ENCODE measurements at places on chromosomes 4 and X. TPM values are rescaled to one million over a fixed set of nuclear protein-coding genes. Genes with fewer than 3 reads are reported as not detected.

DNA sequence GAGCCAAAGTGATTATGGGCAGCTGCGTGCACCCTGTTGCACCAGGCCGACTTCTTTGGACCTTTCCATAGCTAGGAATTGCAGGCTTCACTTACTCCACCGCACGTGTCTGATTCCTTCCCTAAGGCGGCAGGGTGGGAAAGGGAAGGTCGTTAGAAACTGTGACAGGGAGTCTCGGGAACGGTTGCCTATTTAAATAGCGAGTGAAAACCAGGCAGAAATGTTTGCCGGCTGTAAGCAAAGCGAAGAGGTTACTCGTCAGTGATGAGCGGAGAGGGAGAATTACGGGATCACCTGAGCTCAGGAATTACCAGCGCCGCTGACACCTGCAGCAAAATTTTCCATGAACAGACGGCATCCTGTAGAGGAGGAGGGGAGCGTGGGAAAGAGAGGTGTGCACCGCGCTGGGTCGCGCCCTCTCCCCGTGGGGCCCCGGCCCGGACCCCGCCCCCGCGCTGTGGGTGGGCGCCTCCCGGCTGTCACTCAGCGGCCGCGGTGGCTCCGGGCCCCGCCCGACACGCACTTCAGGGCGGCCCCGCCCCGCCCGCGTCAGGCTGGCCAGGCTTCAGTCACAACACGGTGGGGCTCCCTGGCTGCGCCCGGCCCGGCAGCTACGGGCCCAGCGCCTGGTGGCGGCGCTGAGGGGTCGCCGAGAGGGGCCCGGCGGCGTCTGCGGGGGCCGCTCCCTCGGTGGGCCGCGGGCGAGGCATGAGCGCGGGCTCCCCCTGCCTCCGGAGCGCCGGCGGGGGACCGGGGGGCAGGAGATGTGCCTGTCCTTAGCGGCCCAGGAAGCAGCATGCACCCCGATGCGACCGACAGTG is at the start of gene SNX25:
Gene SNX25, plus strand, starts transcription at position 568 of the 821 bp plus-strand sequence. Its CDS starts 229 bp downstream, at position 797.
- peak within 1 kb of the TSS; percentile 86 for H3K4me3 ChIP-seq
- DNase-seq, result peak; percentile 93
- peak within 1 kb of the TSS; percentile 95 for H3K27ac ChIP-seq
- no peaks in the 10 kb centered on the region for H3K36me3 ChIP-seq
- no peaks in the 10 kb centered on the region for H3K27me3 ChIP-seq

- H3K4me1 ChIP-seq, result no peaks in the 10 kb centered on the region
- H3K27me3 ChIP-seq, result no peaks in the 10 kb centered on the region
- no peak overlapping the region for H3K4me3 ChIP-seq
- no peak for DNase-seq
These were observed 637.9 kb downstream of the ADGRL3 start for GRCh38 chr4:61838072-61838471.

WFS1 gene
- 166 TPM for total RNA-seq

DNA sequence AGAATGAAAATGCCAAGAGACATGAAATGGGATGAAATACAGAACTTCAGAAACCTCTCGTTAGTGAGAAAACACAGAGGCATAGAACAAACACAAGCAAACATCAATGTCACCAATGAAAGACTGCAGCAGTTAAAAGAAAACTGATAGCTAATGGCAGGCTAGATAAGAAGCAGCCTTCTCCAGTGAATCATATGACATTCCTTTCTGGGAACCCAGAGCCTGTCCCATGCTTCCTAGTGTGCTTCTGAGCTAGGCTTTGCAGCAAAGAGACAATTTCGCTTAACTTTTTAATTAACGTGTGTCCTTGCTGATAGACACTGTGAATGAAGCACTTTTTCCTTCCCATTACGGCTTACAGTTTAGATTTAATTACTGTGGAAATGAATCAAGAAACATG is 444.6 kb downstream of the IL15 start:
- H3K27ac ChIP-seq, result no peak overlapping the region
- no peak overlapping the region for H3K4me3 ChIP-seq
- no peaks in the 10 kb centered on the region for H3K4me1 ChIP-seq
- no peaks in the 10 kb centered on the region for H3K27me3 ChIP-seq
- no peak for DNase-seq
- no peaks in the 10 kb centered on the region for H3K36me3 ChIP-seq

DNA sequence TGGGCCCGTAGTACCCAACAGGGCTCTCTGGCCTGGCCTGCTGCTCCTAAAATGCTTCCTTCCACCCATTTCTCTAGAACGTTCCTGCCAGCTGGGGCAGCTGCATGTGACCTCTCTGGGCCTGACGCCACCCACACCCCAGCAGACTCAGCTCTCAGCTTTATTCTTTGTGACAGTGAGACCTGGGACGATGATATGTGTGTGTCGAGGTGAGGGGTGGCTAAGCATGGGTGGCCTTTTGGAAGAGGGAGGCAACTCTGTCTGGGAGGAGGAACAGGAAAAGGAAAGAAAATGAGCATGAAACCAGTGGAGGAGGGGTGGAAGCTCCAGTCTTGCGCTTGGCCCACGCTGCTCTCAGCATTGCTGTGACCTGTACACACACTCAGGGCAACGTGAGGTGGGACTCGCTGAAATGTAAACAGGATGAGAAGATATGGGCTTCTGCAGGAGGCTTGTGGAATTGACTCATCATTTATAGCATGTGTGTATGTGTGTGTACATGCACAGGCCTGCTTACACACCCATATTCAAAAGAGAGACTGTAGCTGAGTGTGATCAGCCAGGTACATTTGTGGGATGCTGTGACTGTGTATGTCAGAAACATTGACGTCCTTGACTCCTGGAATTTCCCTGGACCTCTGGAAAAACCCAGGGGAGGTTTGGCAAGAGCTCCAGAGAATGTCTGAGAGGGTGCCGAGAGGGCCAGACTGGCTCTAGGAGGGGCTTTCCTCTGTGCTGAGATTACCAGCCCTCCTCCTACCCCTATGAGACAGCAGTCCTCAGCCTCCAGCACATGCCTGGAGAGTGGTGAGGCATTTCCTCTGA is 137.9 kb downstream of the PJA1 start:
- no peak overlapping the region for H3K4me3 ChIP-seq
- DNase-seq, result no peak
- H3K27me3 ChIP-seq, result no peaks in the 10 kb centered on the region
- H3K27ac ChIP-seq, result no peak overlapping the region

DNA sequence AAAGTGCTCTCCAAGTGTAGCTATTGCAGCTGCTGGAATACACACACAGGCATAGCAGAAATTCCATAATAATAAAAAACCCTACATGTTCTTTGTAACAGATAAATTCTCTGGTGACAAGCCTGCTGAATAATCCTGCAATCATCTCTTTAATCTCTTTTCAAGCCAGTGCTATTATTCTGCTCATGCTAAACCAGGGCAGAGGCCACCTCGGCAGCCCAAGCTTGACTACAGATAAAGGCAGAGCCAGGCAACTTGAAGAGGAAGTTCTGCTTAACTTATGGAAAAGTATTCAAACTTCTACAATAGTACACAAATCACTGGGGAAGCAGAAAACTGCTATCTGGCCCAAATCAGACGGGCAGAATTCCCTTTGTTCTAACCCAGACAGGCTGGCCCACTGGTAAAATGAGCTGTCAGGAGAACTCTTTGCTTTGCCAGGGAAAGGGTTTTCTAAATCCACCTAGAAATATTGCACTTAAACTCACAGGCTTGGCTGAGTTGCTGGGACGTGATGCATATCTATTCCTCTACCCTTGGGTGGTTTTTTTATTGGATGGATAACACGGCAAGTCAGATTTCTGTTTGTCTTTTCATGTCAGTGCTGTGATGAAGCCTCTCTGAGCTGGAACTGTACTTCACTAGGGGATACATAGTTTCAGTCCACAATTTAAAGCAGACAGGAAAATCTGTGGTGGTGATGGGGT is 70.5 kb downstream of the GATB start:
- H3K27ac ChIP-seq, result no peak overlapping the region
- no peaks in the 10 kb centered on the region for H3K36me3 ChIP-seq
- no peak overlapping the region for H3K4me3 ChIP-seq

GRCh38 chr4:99845708-99846469 is 29.3 kb downstream of the DAPP1 start:
- H3K27ac ChIP-seq, result no peak overlapping the region
- H3K27me3 ChIP-seq, result no peaks in the 10 kb centered on the region
- H3K36me3 ChIP-seq, result no peaks in the 10 kb centered on the region
- DNase-seq, result no peak
- no peak overlapping the region for H3K4me3 ChIP-seq

GRCh38 chrX:3738509-3738908 is 25.1 kb upstream of the PRKX start:
- H3K27me3 ChIP-seq, result no peaks in the 10 kb centered on the region
- H3K4me1 ChIP-seq, result no peaks in the 10 kb centered on the region
- H3K4me3 ChIP-seq, result no peak overlapping the region
- H3K36me3 ChIP-seq, result no peaks in the 10 kb centered on the region
- no peak for DNase-seq
- no peak overlapping the region for H3K27ac ChIP-seq

DNA sequence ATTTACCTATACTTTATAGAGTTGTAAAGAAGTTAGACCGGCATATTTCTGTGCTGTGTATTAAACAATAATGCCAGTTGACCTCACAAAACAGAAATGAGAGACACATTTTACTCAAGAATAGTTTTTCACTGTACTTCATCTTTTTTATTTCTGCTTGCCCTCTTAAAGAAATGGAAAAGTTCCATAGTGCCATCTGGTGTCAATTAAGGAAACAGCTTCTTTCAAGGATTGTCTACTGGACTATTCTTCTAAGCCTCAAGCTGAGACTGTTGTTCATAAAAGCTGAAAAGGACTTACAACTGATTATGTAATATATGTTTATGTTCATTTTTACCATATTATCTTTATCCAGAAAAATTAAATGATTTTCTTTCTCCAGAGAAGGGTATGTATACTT is 1523.7 kb downstream of the ARAP2 start:
- no peaks in the 10 kb centered on the region for H3K36me3 ChIP-seq
- H3K27me3 ChIP-seq, result no peaks in the 10 kb centered on the region
- DNase-seq, result no peak

DNA sequence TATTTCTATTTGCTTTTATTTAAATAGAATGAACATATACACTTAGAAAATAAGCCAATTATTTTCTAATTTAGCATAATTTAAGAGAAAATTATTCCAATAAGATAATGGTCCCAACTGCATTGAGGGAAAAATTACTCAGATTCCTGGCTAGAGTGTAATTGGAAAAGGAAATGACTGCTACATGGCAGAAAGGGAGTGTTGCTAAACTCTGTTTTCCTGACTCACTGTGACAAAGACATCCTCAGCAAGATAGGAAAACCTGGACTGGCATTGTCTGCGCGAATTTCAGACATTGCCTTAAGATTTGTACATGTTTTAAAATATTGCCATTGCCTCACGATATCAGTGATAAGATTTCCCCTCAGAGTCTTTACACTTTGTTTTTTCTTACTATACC is 8.2 kb downstream of the TNIP3 start:
- H3K27ac ChIP-seq, result no peak overlapping the region
- DNase-seq, result no peak
- H3K36me3 ChIP-seq, result no peaks in the 10 kb centered on the region

GRCh38 chr4:36494016-36494415 is 212.6 kb downstream of the DTHD1 start:
- H3K27me3 ChIP-seq, result no peaks in the 10 kb centered on the region
- no peaks in the 10 kb centered on the region for H3K36me3 ChIP-seq
- DNase-seq, result no peak

ARHGAP4 gene
- total RNA-seq, result 94.3 TPM

DNA sequence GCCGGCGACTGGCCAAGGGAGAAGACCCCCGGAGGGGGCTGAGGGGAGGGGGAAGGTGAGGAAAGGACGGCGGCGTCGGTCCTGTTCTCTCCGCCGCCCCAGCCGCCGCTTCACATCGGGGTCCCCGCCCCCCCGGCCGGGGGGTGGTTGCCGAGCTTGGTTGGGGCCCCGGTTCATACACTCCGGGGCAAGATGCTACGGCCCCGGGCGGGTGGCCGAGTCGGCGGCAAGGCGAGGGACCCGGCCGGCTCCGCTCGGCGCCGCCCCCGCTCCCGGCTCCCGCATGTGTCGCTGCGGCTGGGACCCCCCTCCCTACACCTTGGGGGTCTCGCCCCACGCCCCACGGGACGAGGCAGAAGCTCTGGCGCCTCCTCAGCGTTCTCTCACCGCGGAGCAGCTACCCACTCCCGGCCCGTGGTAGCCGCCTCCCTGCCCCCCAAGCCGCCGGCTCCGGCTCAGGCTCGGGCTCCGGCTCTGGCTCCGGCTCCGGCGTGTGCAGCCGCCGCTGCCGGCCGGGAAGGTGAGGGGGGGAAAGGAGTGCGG is 461 bp downstream of the FBXW7 start:
- H3K27ac ChIP-seq, result peak overlapping the region; percentile 94
- DNase-seq, result no peak
- H3K27me3 ChIP-seq, result no peaks in the 10 kb centered on the region
- peak overlapping the region; percentile 97 for H3K4me3 ChIP-seq
- H3K4me1 ChIP-seq, result peaks cover 28% of the 10 kb centered on the region

DNA sequence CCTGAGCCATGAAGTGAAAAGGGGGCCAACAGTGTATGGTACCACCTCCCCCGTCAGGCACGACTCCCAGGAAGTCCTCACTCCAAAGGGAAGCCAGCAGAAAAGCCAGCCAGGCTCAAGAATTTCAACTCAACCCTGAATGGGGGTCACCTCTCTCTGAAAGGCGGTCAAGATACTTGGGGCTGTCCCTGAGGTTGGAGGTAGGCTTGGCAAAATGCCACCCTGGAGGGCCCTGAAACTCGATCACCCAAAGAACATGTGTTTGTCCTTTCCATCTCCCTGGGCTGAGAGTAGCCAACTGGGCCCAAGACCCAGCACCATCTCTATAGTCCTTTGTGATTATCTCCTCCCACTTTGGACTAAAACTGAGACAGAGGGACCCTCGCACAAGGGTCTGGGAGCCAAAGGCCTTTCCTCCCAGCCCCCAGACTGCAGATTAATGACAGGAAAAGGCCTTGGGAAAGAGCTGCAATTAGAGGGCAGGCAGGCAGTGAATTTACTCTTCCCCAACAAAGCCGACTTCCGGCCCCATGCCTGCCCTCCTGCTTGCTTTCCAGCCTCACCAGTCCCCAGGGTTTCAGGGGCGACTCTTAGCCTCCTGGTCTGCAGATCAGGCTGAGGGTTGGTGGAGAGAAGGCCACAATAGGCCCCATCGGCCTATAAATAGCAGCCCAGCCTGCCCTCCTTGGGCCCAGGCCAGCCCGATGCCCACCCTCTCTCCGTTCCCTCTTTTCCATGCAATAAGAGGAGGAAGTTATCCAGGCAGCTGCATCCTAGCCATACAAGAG is 5.6 kb downstream of the SASH3 start:
- no peaks in the 10 kb centered on the region for H3K27me3 ChIP-seq
- no peaks in the 10 kb centered on the region for H3K36me3 ChIP-seq
- DNase-seq, result peak; percentile 22
- no peak overlapping the region for H3K27ac ChIP-seq
- no peaks in the 10 kb centered on the region for H3K4me1 ChIP-seq

- H3K4me3 ChIP-seq, result no peak overlapping the region
- H3K27ac ChIP-seq, result peak overlapping the region; percentile 19
- H3K36me3 ChIP-seq, result no peaks in the 10 kb centered on the region
- H3K27me3 ChIP-seq, result no peaks in the 10 kb centered on the region
These were observed 64.3 kb downstream of the TMEM131L start for GRCh38 chr4:153530284-153530999.

AWAT2 gene
- not detected for total RNA-seq
